ENCODE measurements at places on chromosomes 12 and 14.

- H3K4me1 ChIP-seq = no peaks in the 10 kb centered on the region
- H3K27ac ChIP-seq = no peak overlapping the region
- DNase-seq = no peak
- H3K4me3 ChIP-seq = no peak overlapping the region
- H3K27me3 ChIP-seq = peaks cover 9% of the 10 kb centered on the region
These were observed 101.6 kb downstream of the OTX2 start for GRCh38 chr14:56708704-56709103.

DNA sequence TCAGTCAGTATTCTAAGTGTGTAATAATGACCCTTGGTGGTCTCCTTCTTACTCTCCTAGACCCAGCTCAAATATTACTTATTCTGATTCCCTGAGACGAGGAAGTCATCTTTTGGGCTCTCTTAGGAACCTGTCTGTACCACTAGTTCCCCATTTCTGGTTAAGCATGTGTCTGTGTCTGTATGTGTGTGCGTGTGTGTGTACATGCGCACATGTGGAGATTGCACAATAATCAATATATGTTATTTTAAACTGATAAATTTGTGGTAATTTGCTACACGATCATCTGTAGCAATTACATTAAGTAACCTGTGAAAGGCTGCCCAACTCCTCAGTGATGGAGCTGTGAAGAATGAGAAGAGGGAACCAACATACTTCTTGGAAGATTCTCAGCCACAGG, 132.2 kb downstream of the ASCL4 start:
- peaks cover 3% of the 10 kb centered on the region for H3K36me3 ChIP-seq
- peaks cover 15% of the 10 kb centered on the region for H3K4me1 ChIP-seq
- H3K27me3 ChIP-seq = peaks cover 22% of the 10 kb centered on the region
- H3K4me3 ChIP-seq = no peak overlapping the region
- no peak overlapping the region for H3K27ac ChIP-seq
- no peak for DNase-seq

DNA sequence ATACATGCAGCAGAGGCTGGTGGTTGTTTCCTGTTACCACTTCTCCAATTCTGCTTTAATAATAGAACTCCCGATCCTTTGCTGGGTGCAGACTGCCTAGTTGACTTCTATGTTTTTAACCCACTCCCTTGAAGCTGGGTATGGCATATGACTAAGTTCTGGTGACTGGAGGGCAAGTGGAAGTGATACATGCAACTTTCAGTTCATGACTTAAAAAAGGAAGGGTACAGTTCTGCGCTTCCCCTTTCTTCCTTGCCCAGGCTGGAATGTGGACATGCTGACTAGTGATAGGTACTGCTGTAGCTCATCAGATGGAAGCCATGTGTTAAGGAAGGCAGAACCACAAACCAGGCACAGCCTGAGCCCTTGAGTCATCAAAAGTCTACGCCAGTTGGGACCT, 2.4 kb upstream of the A2M start:
- H3K27me3 ChIP-seq = no peaks in the 10 kb centered on the region
- no peak overlapping the region for H3K27ac ChIP-seq
- H3K36me3 ChIP-seq = no peaks in the 10 kb centered on the region
- no peak for DNase-seq

GRCh38 chr12:12985817-12986408, 14.2 kb downstream of the HEBP1 start:
- peaks cover 1% of the 10 kb centered on the region for H3K36me3 ChIP-seq
- no peaks in the 10 kb centered on the region for H3K27me3 ChIP-seq
- DNase-seq = no peak
- H3K4me1 ChIP-seq = no peaks in the 10 kb centered on the region

DNA sequence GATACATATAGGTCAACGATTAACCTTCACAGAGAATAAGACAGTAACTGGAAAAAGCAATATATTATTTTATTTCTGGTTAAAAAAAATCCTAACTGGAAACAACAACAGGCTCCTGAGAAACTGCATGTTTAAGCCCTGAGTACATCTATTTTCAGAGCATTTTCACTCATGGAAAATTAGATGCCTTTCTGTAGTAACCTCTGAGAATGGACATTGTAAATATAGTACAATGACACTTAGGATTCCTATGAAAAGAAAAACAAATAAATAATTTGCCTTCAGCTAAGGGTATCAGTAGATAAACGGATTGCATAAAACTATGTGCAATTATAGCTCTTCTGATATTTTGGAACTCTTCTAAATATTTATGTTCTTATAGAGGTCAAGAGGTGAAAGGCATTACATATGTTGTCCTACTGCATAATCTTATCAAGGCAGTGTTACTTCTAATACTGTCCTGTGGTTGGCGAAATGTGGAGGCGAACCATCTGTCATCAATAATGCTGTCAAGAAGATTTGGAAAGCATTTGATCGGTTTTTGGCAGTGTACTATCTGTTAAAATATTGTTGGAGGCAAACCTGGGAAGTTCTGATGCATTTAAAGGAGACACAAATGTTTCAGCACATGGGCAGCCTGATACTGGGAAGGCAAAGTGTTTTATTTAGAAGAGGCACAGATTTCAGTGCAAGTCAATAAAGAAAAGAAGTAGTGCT, 381.8 kb downstream of the BTG1 start:
- H3K4me3 ChIP-seq = no peak overlapping the region
- H3K4me1 ChIP-seq = no peaks in the 10 kb centered on the region
- DNase-seq = no peak
- H3K27ac ChIP-seq = no peak overlapping the region
- H3K36me3 ChIP-seq = no peaks in the 10 kb centered on the region

DNA sequence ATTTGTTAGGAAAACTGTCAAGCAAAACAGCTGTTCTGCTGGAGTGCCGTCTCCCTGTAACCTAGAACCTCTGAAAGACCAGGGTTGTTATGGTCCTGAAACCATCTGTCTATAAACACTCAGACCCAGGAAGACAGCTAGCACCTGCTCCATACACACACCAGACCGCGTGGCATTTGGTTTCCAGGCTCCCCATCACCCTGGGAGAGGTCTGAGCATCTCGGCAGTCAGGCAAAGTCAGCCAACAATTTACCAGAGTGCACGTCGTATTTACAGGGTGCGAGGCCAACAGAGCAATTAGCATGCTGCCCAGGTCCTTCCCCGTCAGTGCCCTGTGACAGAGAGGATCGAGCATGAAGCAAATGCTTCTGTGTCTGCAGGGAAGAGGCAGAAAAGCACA, 272.5 kb downstream of the SLC15A4 start:
- DNase-seq = no peak
- H3K4me1 ChIP-seq = no peaks in the 10 kb centered on the region
- no peak overlapping the region for H3K27ac ChIP-seq
- H3K36me3 ChIP-seq = no peaks in the 10 kb centered on the region

DNA sequence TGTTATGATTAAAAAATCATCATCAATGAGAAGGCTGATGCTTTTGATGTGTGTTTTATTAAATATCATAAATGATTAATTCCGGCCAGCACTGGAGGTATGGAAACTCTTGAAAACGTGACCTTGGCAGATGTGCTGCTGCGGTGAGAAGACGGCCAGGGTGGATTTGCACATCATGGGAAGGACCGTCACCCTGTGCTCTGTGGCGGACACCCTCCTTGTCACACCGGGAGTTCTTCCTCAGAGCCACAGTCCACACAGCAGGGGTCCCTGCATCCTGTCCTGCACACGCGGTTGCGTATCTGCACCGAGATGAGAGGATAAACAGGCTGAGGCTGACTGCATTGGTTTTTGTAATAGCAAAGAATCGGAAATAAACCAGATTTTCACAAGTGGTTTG, 33.5 kb downstream of the FZD10 start:
- H3K27ac ChIP-seq = no peak overlapping the region
- H3K36me3 ChIP-seq = no peaks in the 10 kb centered on the region
- no peaks in the 10 kb centered on the region for H3K27me3 ChIP-seq
- no peak overlapping the region for H3K4me3 ChIP-seq
- DNase-seq = no peak
- no peaks in the 10 kb centered on the region for H3K4me1 ChIP-seq

DNA sequence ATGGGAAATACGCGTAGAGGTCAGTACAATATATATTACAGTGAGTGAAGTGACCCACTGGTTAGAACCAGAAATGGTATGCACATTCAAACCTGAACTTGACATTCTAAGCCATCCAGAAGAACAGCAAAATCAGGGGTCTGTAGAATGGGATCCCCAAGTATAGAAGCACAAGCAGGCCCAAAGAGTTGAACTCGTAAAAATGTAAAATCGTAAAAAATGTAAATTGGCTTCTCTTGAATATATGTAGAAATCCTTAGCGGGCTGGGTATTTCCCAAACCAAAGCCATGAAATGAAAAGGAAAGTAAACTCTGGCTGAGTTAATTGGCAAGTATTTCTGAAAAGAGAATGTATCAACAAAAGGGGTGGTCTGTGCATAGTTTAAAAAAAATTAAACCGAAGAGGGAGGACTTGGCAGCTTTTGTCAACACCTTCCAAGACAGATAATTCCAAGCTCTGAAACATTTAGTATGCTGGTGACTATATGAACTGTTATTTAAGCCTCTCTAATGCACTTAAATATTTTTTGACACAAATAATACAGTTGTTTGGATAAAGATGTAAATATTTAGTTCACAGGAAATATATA, 1505.6 kb upstream of the FLRT2 start:
- DNase-seq = no peak
- H3K27ac ChIP-seq = no peak overlapping the region
- H3K4me3 ChIP-seq = no peak overlapping the region
- no peaks in the 10 kb centered on the region for H3K27me3 ChIP-seq

DNA sequence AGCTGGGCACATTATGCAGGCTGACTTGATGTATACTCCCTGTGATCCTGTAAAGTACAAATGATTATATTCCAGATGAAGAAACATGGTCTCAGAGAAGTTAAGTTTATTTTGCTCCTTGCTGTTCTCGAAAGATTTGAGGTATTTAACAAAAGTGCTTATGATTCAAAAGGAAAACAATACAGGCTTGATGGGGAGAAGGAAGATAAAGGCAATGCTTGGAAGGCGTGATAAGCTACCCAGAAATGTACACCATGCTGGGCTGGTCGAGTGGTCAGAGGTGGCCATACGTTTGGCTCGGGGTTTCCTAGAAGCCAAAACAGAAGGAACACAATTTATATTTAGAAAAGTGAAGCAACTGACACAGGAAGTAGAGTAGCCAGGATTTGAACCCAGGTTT, 201.0 kb downstream of the KTN1 start:
- no peak overlapping the region for H3K27ac ChIP-seq
- H3K27me3 ChIP-seq = peaks cover 12% of the 10 kb centered on the region
- peaks cover 19% of the 10 kb centered on the region for H3K4me1 ChIP-seq
- no peak for DNase-seq
- H3K4me3 ChIP-seq = no peak overlapping the region
- H3K36me3 ChIP-seq = peaks cover 5% of the 10 kb centered on the region

GRCh38 chr14:92585981-92586937, 72.7 kb downstream of the RIN3 start:
- H3K27me3 ChIP-seq = peaks cover 2% of the 10 kb centered on the region
- H3K36me3 ChIP-seq = peaks cover 27% of the 10 kb centered on the region
- H3K4me1 ChIP-seq = peaks cover 83% of the 10 kb centered on the region
- H3K4me3 ChIP-seq = peak overlapping the region; percentile 67

- H3K4me3 ChIP-seq = peak overlapping the region; percentile 32
- peaks cover 55% of the 10 kb centered on the region for H3K36me3 ChIP-seq
- no peaks in the 10 kb centered on the region for H3K27me3 ChIP-seq
- peaks cover 20% of the 10 kb centered on the region for H3K4me1 ChIP-seq
These were observed 55.9 kb downstream of the DYNC1H1 start for GRCh38 chr14:102020058-102020971.

GRCh38 chr14:60648934-60649874, at the start of gene SIX1:
Gene SIX1 (minus strand): TSS chr14:60649477. CDS start chr14:60649189, 288 bp downstream.
- peak within 1 kb of the TSS; percentile 69 for H3K4me3 ChIP-seq
- peak within 1 kb of the TSS; percentile 76 for H3K27ac ChIP-seq
- no peak for DNase-seq

- peak overlapping the region; percentile 85 for H3K4me3 ChIP-seq
- DNase-seq = no peak
- peaks cover 20% of the 10 kb centered on the region for H3K27me3 ChIP-seq
- no peaks in the 10 kb centered on the region for H3K36me3 ChIP-seq
These were observed 1.3 kb downstream of the PPP1R13B start for GRCh38 chr14:103846097-103846496.

GRCh38 chr12:70383484-70383883, 17.4 kb downstream of the KCNMB4 start:
- no peaks in the 10 kb centered on the region for H3K36me3 ChIP-seq
- H3K27me3 ChIP-seq = peaks cover 5% of the 10 kb centered on the region
- H3K4me3 ChIP-seq = no peak overlapping the region
- no peaks in the 10 kb centered on the region for H3K4me1 ChIP-seq

GRCh38 chr12:65334521-65334920, 56.0 kb downstream of the MSRB3 start:
- H3K27me3 ChIP-seq = no peaks in the 10 kb centered on the region
- H3K4me1 ChIP-seq = no peaks in the 10 kb centered on the region
- no peak overlapping the region for H3K27ac ChIP-seq
- no peak overlapping the region for H3K4me3 ChIP-seq
- H3K36me3 ChIP-seq = no peaks in the 10 kb centered on the region

GRCh38 chr12:18391151-18391550, 129.8 kb downstream of the PIK3C2G start:
- H3K27me3 ChIP-seq = no peaks in the 10 kb centered on the region
- no peak overlapping the region for H3K4me3 ChIP-seq
- no peak overlapping the region for H3K27ac ChIP-seq
- H3K4me1 ChIP-seq = no peaks in the 10 kb centered on the region
- no peaks in the 10 kb centered on the region for H3K36me3 ChIP-seq
- no peak for DNase-seq

- H3K36me3 ChIP-seq = peaks cover 7% of the 10 kb centered on the region
- peak overlapping the region; percentile 99 for H3K4me3 ChIP-seq
- H3K4me1 ChIP-seq = peaks cover 26% of the 10 kb centered on the region
- peak overlapping the region; percentile 95 for H3K27ac ChIP-seq
These were observed 357 bp downstream of the HOMEZ start for GRCh38 chr14:23285530-23286019.

DNA sequence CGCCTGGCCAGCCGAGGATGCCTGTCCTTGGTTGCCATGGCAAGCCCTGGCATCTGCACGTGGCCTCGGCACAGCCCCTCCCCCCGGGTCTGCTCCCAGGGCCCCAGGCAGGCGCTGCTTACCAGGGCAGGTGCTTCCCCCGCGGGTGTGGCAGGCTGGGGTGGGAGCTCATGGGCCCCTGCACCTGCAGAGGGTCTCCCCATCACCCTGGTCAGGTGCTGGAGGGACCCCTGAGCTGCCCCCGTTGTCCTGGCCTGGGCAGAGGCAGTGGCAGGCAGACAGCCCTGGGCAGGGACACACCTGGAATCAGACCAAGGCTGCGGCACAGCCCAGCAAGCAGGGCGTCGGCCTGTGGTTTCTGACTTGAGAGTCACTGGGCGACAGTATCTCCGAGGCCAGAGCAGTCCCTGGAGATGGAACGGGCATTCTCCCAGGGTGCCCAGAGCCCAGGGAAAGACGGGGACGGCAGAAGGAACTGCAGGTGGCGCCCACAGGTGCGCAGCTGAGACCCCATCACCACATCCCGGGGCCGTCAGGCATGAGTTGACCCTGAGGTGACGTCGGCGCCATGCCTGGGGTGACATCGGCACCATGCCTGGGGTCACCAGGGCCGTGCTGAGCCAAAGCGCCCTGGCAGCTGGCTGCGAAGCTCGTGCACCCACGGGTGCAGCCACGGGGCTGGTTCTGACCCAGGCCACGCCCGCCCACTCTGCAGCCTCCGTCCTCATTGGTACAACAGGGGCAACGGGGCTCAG, 56.1 kb upstream of the FBRSL1 start:
- peaks cover 37% of the 10 kb centered on the region for H3K4me1 ChIP-seq
- no peaks in the 10 kb centered on the region for H3K27me3 ChIP-seq
- H3K4me3 ChIP-seq = no peak overlapping the region
- no peak for DNase-seq
- no peaks in the 10 kb centered on the region for H3K36me3 ChIP-seq
- H3K27ac ChIP-seq = no peak overlapping the region

- H3K36me3 ChIP-seq = no peaks in the 10 kb centered on the region
- H3K27ac ChIP-seq = no peak overlapping the region
- no peaks in the 10 kb centered on the region for H3K27me3 ChIP-seq
- H3K4me1 ChIP-seq = no peaks in the 10 kb centered on the region
- no peak for DNase-seq
These were observed 207.7 kb upstream of the DDHD1 start for GRCh38 chr14:53360829-53361228.
